Activated CD4-positive, alpha-beta T cell treated with anti-CD3 and anti-CD28 coated beads, Interleukin-2, amount 10 ng/mL, durations not matched to agents 24 days and 14 days (primary cell): ENCODE measurements at places on chromosomes 6 and 20. TPM values are rescaled to one million over a fixed set of nuclear protein-coding genes. Genes with fewer than 3 reads are reported as not detected.
A peak's percentile ranks its signal among the peaks of the same experiment; 100 is the strongest.

DNA sequence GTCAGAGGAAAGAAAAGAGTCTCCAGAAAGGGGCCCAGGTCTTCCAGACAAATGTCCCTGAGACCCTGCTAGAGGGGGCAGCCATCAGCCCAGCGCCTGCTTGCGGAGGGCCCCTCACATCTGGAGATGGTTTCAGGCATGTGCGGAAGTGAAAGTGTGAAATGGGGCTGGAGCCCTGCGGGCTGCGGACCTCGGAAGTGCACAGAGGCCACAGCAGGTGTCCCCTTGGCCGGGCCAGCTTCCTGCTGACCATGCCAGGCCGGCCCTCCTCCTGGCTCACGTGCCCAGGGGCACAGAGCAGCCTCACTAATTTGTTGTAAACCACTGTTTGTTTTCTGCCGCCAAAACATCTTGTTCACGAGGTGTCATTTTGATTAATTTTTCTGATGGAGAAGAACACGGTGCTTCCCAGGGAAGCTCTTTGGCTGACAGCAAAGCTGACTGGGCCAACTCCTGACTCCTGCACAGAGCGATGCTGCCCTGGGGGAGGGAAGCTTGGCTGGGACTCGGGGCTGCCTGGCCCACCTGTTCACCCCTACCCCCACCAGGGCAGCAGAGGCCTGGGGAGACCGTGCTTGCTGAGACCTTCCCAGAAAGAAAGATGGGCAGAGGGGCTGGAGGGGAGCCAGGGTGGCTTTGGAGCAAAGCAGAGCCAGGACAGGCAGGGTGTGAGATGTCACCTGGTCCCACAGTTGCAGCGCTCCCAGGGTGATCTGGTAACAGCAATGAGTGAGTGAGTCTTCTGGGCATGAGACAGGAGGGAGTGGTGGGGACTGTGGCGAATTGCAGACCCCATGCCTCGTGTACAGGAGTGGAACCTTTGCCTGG lies 54.2 kb downstream of the BCAS4 start:
- DNase-seq: no peak

DNA sequence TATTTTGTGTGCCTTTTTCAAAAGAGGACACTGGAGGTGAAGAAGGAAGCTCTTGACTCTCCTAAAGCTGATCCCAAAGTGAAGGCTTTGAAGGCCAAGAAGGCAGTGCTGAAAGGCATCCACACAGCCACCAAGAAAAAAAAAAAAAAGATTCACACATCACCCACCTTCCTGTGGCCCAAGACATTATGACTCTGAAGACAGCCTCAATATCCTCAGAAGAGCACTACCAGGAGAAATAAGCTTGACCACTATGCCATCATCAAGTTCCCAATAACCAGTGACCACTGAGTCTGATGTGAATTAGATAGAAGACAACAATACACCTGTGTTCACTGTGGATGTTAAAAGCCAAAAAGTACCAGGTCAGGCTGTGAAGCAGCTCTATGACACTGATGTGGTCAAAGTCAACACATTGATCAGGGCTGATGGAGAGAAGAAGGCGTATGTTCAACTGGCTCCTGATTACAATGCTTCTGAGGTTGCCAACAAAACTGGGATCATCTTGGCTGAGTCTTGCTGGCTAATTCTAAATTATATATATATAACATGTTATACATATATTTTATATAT lies 59.4 kb downstream of the PLCG1 start:
- DNase-seq: peak; percentile 53

- no peak for DNase-seq
Measured at GRCh38 chr6:141313986-141314385, 818.7 kb upstream of the GJE1 start.

GRCh38 chr6:83019741-83020140 lies 45.9 kb downstream of the UBE3D start:
- no peak for DNase-seq

The RAMACL gene
- total RNA-seq: 0.14 and 0.30 TPM in 2 replicates

The CCN5 gene
- not detected in 2 replicates for total RNA-seq

GRCh38 chr6:32836873-32837272 lies 1.7 kb downstream of the TAP2 start:
- no peak for DNase-seq

GRCh38 chr6:83812595-83812994 lies 40.6 kb upstream of the RIPPLY2 start:
- no peak for DNase-seq

DNA sequence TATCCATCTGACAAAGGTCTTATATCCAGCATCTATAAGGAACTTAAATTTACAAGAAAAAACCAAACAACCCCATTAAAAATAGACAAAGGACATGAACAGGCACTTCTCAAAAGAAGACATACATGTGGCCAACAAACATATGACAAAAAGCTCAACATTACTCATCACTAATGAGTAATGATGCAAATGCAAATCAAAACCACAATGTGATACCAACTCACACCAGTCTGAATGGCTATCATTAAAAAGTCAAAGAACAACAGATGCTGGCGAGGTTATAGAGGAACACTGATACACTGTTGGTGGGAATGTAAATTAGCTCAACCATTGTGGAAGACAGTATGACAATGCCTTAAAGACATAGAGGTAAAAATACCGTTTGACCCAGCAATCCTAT lies 13.9 kb downstream of the MACROD2 start:
- no peak for DNase-seq
